Activated CD4-positive, alpha-beta T cell treated with anti-CD3 and anti-CD28 coated beads, Interleukin-2, amount 50 U/mL, for 4 hours (primary cell): ENCODE measurements at places on chromosomes 16 and 17.

GRCh38 chr16:708019-708418 lies 2.4 kb upstream of the FBXL16 start:
- DNase-seq, result no peak

DNA sequence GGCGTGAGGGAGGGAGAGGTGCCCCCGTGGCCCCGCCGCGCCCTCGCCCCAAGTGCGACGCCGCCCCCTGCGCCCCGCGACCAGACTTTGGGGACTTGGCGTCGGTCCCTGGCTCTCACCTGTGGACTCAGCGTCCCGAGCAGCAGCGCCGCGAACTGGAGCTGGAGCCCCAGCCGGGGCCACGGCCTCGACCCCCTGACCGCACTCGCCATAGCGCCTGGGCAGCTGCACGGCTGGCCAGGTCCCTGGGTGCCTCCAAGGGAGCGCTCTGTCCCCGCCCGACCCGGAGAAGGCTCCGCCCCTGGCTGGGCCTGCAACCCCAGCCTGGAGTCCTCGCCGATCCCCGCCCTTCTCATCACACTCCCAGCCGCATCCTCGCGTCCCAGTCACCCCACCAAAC lies at the start of gene ERN2:
Gene ERN2, minus strand, starts transcription at position 247 of the 400 bp plus-strand sequence. Its CDS starts 35 bp downstream, at position 212.
- no peak for DNase-seq

GRCh38 chr16:29974291-29975133 lies 844 bp downstream of the TAOK2 start:
- no peak for DNase-seq

- no peak for DNase-seq
Measured at GRCh38 chr16:67914758-67915495, 16.7 kb downstream of the CTRL start.

DNA sequence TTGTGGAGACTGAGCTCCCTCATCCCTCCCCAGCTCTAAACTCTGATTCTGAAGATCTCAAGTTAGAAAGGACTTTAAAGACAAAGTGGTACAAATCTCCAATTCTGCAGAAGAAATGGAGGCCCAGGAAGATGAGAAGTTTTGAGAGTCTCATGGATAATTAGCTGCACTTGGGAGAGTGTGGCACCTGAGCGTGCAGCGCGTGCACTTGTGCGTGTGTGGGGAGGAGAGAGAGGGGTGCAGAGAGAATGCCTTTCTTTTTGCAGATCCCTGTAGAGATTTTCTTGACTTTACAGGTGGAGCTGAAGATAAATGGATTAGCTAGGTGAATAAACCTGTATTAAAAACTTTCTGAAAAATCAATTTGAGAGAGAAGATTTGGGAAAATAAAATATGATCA lies 14.8 kb upstream of the AKTIP start:
- DNase-seq, result no peak

GRCh38 chr17:57484081-57484666 lies 227.9 kb downstream of the MSI2 start:
- DNase-seq, result no peak

DNA sequence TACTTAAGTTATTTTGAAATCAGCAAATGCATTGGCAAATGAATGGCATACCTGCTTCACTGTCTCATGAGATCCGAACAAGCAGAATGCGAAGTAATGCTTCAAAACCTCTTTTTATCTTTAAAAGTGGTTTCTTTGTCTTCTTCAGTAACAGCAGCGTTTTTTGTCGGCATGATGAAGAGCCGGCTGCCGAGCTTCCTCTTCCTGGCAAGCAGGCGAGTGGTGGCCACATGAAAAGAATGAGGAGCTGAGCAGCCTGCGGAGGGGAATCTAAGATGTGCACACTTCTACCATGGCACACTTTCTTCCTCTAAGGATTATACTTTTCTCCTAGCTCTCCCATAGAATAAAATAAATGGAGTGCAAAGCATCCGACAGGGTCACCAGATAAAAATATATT lies 42.4 kb upstream of the AKTIP start:
- DNase-seq, result peak; percentile 25

DNA sequence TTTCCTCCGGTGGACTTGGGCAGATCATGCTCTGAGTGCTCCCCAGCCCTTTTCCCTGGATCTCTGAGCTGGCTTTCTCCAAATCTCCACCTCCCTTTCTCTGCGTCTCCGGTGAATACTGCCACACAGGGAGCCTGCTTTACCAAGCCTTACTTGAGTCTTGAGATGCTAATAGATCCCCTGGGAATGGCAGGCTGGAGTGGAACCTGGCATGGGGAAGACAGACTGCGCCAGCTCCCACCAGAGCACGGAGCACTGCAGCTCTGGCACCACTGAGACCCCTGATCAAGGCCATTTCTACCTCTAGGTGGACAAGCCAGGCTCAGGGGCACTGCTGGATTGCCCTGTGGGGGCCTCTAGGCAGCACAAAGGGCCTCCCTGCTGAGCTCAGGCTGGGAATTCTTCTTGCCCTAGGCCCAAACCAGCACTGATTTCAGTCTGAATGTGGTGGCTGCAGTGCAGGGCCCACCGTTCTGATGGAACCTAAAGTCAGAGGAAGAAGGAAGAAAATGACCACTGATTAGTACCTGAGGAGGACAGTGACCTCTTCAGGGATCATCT lies 74.3 kb upstream of the CRHR1 start:
- no peak for DNase-seq

DNA sequence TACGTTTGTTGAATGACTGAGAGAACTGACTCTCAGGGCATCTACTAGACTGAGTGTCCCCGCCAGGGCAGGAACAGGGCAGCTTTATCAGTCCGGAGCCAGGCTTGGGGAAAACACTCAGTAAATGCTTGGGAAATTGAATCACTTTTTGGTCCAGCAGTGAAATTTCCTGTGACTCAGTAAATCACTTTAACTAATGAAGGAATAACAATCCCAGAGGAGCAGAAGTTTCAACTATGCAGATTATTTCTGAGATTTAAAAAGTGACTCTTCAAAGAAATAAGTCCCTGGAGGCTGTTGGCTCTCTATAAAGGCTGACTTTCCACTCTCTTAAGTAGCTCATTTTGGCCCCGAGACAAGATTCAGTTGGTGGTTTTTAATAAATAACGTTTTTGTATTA lies 101.8 kb downstream of the FOXL1 start:
- no peak for DNase-seq

GRCh38 chr17:43800736-43801135 lies 20.5 kb downstream of the CFAP97D1 start:
- DNase-seq, result no peak

- DNase-seq, result no peak
Measured at GRCh38 chr16:79914961-79915720, 314.6 kb upstream of the MAF start.

DNA sequence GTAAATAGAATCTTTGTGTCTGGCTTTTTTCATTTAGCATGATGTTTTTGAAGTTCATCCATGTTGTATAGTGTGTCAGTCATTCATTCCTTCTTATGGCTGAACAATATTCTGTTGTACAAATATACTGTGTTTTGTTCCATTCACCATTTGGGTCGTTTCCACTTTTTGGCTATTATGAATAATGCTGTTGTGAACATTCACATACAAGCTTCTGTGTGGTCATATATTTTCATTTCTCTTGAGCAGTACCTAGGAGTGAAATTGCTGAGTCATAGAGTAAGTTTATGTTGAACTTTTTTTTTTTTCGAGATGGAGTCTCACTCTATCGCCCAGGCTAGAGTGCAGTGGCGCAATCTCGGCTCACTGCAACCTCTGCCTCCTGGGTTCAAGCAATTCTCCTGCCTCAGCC lies 32.3 kb upstream of the TAOK1 start:
- no peak for DNase-seq

- peak; percentile 91 for DNase-seq
Measured at GRCh38 chr17:2049333-2050299, 5.3 kb upstream of the HIC1 start.

DNA sequence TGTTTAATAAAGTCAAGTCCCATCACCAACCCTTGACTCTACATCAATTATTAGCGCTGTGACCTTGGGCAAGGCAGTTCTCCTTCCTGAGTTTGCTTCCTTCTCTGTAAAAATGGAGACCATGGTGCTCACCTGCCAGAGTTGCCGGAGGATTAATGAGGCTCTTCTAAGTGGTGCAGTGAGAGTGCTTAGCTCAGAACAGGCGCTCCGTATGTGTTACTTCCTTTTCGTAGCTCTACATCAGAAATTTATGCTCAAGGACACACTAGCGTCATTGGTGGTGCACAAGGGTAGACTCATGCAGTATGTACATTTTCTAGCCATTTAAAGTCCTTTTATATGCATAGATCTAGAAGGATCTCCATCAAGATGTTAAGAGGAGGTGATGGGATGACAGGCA lies 17.4 kb upstream of the CMIP start:
- no peak for DNase-seq

GRCh38 chr16:55508271-55508921 lies 476 bp upstream of the LPCAT2 start:
- DNase-seq, result no peak

DNA sequence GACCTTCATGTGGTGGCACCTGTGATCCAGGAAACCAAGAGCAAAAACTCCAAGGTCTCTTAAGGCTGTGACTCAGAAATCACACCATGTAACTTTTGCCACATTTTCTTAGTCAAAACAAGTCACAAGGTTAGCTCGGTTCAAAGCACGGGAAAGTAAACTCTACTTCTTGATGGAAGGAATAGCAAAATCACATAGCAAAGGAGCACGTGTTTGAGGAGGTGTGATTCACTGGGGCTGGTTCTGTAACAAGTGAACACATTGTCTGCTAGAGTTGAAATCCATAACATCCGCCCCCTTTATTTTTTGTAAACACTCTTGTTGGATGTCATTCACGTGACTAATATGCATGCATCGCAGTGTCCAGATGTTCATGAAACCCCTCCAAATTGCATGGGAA lies 415.0 kb upstream of the MAF start:
- DNase-seq, result no peak

- DNase-seq, result no peak
Measured at GRCh38 chr16:25411396-25412081, 153.9 kb upstream of the ZKSCAN2 start.

DNA sequence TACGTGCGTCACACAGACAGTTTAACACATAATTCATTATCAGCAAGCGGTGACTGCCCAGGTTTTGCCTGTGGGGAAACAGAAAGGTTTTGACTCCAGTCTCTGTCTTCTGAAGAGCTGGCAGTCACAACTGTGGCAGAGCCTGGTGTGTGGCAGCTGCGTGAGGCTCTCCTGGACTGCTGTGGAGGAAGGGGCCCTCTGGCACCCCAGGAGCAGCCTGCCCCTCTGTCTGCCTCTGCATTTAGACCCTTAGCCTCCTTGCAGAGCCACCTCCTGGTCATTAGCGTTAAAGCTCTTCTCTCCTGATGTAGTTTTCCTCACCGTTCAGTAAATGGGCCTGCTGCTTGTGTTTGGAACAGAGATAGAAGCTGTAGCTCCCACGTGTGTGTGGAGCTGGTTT lies 10.9 kb downstream of the RAB40C start:
- DNase-seq, result no peak

DNA sequence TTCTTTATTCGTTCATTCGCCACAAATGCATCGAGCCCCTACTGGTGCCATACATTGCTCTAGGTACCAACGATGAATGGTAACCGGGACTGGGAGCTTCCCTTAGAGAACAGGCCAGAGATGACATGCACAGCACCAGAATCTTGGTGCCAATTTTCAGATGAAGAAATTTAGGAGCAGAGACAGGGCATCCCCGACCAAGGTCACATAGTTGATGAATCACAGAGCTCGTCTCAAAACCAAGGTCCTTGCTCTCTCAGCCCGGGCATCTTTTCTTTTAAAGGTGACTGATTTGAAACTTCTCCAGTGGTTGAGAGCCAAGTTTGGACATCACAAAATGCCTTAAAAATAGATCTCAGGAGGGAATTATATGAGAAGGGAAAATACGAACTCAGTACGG lies 73.2 kb upstream of the C16orf82 start:
- no peak for DNase-seq

DNA sequence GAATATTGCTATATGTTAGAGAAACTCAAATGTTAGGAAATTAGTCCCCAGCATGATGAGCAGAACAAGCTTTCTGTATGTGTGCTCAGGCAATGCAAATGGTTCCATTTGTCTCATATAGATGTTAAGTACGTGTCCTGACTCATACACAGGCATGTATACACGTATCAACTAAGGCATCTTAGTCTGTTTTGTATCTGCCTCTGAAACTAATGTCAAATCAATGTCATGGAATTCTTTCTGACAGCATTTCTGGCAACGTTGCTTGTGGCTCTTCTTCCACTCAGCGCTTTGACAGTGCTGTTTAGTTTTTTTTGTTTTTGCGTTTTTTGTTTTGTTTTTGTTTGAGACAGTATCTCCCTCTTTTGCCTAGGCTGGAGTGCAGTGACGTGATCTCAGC lies 111.9 kb downstream of the CNTNAP4 start:
- DNase-seq, result no peak

- no peak for DNase-seq
Measured at GRCh38 chr17:40597556-40598300, 32.5 kb upstream of the CCR7 start.

- no peak for DNase-seq
Measured at GRCh38 chr17:83200751-83201150, 121.3 kb downstream of the METRNL start.

- DNase-seq, result no peak
Measured at GRCh38 chr17:66571745-66572144, 263.2 kb upstream of the CACNG5 start.

DNA sequence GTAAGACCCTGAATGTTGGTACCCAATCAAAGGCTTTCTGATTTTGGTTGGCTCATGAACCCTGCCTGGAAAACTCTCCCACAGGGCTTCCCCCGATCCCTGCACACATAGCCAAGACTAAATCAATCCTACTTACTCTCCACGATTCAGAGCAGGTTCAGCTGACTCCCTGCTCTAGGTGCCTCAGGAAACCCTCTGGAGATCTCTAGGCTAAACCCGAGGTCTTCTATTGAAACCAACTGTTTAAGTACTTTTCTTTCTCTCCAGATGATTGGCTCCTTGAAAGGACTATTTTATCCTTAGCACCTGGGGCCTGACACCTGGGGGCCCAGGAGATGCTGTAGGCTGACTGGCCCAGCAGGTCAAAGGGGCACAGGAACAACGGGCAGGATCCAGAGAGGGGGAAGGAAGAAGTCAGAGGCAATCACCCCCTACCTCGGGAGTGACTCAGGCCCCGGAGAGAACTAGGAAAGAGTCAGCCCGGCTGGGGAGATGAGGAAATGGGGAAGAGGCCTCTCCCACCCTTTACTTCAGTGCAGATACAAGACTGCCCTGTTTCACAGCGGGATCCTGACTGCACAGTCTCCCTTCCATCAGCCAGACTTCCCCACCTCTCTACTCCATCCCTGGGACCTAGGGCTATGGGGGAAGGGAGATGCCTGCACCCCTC lies 2.0 kb downstream of the TBC1D10B start:
- DNase-seq, result no peak

DNA sequence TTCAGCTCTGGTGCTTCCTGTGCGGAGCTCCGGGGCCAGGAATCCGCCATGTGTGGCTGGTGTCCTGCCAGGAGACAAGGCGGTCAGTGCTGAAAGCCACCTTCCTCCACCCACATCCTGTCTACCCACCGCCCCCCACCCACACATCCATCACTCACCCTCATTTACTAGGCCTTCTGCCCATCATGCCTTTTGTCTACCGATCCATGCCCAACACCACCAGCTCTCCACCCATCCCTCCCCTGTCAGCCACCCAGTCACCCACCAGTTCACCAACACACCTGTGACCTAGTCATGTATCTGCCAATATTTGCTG lies 241.4 kb downstream of the KATNIP start:
- DNase-seq, result no peak

GRCh38 chr16:56662357-56663354 lies 4.9 kb downstream of the MT1F start:
- no peak for DNase-seq

GRCh38 chr16:89472711-89473075 lies 17.7 kb downstream of the ANKRD11 start:
- no peak for DNase-seq
